ENCODE measurements at places on chromosomes 7 and 10. TPM values are rescaled to one million over a fixed set of nuclear protein-coding genes. Genes with fewer than 3 reads are reported as not detected.

The TAS2R3 gene
- total RNA-seq = 0.63 TPM

The SPDYE16 gene
- total RNA-seq = not detected

The INA gene
- not detected for total RNA-seq

The MEOX2 gene
- 48.3 TPM for total RNA-seq

The LRRC18 gene
- total RNA-seq = not detected

DNA sequence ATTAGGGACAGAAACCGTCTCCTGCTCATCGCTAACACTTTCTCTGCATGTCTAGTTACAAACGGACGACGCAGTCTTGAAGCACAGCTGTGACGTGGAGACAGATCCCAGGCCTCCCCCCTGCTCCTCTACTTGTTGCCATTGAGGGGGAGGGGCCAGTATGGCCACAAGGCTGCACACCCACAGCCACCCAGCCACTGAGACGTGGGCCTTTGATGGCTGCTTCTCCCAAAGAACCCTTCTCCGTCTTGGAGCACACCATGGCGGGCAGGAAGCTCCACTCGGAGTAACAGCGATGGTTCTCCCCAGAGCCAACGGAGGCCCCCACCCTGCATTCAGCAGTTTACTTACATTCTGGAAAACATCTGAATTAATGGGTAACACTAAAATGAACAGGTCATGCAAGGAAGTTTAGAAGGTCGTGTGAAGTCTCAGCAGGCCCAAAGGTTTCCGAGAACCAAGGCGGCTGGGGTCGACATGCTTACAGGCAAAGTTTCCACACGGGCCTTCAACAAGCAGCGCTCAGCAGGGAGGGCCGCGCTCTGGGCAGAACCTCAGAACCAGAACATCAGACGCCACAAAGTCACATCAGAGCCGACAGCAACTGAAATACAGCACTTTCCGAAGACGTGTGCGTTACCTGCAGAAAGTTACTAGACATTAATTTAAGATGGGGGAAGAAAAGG, 169.6 kb downstream of the DIP2C start:
- no peak for DNase-seq

DNA sequence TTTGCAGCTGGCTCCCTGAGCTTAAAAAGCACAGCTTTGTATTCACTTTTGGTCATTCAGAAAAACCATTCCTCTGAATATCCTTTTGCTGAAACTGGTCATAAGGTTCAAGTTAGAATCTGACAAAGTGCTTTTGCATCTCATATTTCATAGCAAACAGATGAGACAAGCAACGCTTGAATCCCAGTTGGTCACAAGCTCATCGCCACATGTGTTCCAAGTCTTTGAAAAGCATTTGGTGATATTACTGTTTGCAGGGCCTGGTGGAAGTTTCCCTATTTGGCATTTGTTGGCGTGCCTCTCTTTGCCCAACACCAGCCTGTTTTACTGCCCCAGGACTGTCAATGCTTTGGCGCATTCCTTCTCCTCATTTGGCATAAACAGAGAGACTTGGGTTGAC, 10.3 kb downstream of the TACC2 start:
- DNase-seq = no peak

DNA sequence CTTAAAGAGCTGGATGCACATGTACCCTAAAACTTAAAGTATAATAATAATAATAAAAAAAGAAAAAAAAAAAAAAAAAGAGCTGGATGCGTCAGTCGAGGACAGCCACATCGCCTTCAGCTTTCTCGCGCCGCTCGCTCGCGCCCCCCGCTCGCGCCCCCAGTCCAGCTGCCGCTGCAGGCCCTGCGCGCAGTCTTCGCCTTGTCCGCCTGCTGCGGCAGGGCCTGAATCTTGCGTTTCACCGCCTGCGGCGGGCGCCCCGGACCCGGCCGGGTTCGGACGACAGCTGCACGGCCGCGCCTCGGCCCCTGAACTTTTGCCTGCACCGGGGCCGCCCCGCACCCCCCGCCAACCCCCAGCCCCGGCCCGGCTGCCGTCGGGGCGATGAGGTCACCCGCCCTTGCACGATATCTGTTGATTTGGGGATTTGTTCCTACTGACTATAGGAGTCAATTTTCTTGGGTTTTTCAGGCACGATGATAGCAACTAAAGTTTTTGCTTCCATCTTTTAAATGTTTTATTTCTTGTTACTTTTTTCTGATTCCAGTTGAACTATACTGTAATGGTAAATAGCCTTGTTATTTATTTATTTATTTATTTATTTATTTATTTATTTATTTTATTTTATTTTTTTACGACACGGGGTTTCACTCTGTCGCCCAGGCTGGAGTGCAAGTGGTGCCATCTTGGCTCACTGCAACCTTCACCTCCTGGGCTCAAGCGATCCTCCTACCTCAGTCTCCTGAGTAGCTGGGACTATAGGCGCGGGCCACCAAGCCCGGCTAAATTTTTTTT, 33.5 kb upstream of the CPN1 start:
- DNase-seq = no peak

DNA sequence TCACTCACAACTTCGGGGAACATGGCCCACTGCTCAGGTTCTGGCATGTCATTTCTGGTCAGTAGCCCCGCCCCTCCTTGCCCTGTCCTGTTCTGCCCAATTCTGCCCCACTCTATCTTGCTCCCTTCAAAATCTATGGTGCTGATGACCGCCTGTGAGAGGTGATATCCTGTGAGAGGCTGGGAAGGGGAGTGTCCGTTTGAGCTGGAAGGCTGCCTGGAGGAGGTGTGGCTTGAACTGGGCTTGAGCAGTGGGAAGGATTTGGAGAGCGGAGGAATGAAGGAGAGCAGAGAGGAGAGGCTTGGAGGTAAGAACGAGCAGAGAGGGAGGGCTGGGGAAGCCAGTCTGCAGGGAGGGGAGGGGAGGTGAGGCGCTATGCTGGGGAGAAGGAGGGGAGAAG, 145.3 kb downstream of the RPS24 start:
- DNase-seq = no peak

GRCh38 chr7:724298-724697, 2.2 kb upstream of the DNAAF5 start:
- no peak for DNase-seq

DNA sequence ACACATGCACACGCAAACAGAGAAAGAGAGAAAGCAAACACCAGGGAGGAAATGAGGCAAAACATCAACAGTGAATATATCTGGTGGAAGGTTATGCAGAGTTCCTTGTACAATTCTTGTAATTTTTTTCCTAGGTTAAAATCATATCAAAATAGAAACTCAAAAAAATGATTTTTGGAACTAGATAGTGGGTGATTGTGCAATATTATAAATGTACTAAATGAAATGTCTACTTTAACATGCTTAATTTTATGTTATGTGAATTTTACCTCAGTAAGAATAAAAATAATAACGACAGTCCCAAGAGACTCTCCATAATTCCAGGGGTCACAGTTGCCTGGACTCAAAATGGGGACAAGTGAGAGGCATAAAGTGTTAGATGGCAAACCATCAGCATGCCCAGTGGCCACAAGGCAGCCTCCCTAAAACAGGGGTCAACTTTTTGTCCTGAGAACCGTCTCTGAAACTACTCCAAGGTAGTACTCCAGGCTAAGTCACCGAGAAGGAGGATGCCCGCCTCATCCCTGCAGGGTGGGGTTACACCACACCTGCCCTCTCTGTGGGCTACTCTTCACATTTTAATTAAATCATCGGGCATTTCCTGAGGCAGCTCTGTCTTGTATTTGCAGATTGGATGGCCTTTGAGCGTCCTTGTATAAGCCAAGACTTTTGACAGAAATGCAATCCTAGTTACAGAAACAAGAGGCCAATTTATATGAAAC, 267.7 kb downstream of the ELMO1 start:
- no peak for DNase-seq

GRCh38 chr7:68058014-68058413, 1061.4 kb downstream of the TYW1 start:
- no peak for DNase-seq

DNA sequence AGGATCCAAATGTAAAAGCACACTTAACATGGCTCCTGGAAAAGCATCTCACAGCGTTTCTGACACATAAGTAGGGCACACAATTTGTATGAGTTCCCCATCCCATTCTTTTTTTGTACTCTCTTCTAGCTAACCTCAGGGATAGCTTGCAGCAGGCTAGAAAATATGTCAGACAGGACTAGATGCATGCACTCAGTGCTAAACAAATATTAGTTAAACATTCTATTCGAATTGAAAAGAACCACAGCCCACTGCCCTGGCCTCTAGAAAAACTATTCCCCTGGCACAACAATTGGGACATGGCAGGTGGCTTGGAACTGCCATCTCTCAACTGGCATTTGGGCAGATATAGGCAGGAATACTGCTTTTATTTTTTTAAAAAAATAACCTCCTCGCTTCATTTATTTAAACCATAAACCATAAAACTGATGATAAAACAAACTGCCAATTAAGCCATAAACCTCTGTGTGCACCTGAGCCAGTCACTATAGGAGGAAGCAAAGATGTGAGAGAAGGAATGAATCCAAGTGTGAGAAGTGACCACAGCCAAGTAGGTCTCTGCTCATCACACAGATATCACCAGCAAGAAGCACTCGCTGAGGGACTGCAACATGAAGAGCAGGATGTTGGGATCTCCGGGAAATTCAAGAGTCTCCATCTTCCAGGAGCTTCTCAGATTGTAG, 394.1 kb downstream of the NEBL start:
- no peak for DNase-seq

DNA sequence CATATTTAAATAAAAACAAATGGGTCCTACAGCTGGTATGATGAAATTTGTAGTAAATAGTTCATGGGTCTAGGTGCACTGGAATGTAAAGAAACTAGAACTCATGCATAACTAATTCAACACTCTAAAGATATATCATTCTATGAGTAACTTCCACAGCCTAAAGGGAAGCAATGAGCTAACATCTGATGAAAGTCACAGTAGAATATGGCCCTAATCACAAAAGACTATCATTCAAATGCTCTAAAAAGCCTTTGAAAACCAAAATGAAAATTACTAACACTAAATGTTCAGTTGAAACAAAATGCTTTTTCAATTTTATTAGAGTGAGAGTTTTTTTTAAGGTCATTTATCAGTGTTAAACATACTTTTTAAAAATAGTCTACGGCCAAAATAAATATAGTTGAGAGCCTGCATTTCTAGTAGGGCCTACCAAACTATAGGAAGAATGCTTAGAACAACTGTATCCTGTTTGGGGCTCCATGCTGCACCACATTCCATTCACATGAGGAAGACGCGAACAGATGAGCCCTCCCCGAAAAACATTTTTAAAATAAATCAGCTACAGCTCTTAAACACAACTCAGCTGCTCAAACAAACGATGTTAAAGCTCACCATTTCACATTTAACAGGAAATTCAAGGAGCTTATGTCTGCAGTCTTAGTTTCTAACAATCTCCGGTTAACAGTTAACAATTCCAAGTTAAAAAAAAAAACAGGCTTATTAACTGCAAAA, 134.5 kb downstream of the NRBF2 start:
- no peak for DNase-seq

DNA sequence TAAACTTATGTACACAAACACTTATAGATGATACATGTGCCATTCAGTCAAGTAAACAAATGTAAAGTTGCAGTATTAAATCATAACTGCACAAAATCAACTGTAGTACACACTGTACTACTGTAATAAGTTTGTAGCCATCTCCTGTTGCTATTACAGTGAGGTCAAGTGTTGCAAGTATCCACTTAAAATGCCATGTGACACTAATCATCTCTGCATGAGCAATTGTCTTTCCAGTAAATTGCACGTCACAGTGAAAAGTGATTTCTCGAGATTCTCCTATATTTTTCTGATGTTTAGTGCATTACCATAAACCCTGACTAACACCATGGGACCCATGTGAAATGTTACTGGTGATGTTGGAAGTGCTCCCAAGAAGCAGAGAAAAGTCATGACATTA, 293.3 kb upstream of the SP4 start:
- DNase-seq = no peak

DNA sequence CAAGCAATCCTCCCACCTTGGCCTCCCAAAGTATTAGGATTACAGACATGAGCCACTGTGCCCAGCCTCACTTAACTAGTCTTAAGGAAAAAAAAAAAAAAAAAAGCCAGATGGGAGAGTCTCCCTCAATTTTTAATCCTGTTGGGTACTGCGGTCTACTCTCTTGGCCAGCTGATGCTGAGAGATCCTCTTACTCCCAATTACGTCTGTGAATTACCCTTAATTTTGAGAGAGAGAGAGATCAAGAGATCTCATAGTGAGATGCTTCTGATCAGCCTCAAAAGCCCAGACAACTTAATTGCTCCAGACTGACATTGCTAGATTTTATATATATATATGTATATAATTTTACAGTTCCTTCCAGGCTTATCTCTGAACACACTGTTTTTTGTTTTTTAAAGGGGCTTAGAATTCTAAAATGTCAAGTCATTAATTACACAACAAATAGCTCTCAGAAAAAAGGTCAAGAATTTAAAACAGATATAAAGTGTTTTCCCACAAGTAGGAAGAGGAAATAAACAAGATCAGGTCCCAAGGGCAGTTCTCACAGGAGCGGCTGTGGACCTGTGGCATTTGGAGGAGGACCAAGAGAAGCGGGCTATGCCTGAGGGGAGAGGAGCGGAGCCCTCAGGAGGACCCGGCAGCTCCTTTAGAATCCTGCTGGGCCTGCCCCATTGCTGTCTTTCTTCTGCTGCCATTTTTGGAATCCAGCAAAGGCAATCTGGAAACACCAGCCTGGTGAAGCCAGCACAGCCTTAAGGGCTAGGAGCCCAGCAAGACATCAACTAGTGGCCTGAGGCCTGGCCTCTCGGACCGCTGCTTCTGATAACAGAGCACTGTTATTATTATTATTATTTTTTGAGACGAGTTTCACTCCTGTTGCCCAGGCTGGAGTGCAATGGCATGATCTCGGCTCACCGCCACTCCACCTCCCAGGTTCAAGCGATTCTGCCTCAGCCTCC, 30.1 kb downstream of the DENND2A start:
- no peak for DNase-seq

DNA sequence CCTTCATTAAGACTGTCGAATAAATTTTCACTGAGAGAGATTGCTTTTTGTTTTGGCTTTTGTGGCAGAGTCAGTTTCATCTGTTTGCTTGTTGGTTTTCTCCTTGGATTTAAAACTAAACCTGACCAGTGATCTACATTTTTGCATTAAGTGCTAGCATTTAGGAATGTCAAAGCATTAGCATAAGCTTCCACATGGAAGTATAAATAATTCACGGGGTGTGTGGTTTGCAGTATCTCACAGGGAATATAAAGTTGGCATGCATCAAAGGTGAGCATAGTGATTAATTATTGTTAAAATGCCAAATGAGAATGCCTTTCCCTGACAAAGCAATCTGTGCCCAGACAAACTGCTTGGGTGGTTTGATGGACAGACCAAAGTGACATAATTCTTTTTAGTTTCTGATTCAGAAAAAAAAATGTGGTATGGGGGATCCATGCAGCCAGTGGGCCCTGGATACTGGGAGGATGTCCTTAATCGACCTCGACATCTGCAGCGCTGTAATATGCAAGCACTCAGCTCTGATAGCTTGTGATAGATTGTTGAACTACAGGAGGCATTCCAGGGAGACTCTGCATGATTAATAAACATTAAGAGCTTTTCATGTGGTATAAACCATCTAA, 339.3 kb upstream of the POM121L12 start:
- DNase-seq = no peak

- no peak for DNase-seq
These were observed 103.6 kb upstream of the EGR2 start for GRCh38 chr10:62919776-62920175.
